Endothelial cell (in vitro differentiated cells): ENCODE measurements at places on chromosomes 16 and 17.

DNA sequence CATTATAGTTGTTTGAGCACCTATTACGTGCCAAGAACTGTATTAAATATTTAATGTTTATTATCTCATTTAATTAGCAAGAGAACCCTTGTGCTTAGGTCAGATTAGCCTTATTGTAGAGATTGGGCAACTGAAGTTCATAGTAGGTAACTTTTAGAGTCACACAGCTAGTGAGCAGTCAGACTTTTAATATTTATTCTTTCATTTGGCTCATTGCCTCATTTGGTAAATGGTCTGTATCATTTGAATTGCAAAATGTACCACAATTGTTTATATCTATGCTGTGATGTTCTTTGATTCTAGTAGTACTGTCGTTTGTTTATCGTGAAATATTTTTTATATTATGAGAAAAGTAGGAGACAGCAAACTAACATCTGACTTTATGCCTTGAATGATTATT lies 7.6 kb downstream of the CLTC start:
- DNase-seq = no peak

- DNase-seq = no peak
These were observed 335.3 kb downstream of the SOX9 start for GRCh38 chr17:72456075-72456474.

- DNase-seq = no peak
These were observed 560.0 kb upstream of the SALL1 start for GRCh38 chr16:51710905-51711563.

GRCh38 chr16:28556914-28557320 lies 3.2 kb downstream of the SGF29 start:
- DNase-seq = no peak

DNA sequence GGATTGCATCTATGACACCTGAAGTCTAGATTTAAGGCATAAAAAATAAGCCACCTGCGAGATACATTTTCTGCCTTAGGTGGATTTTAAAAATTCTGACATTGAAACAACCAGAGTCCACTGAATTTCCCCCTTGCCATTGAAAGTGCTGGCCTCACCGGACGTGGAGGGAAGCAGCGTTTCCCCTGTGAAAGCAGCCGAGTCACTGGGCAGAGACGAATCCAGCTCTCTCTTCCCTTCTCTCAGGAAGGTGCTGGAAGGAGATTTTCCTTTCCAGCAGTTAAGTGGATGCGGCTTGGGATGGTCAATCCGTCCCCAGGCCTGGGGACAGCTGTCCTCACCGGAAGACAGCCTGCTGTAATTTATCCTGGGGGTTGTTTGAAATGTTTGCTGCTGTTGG lies 270.9 kb upstream of the FOXF1 start:
- peak; percentile 46 for DNase-seq
